ENCODE measurements at places on chromosomes 1 and 21.

GRCh38 chr1:17212487-17213121 is 7.7 kb downstream of the PADI1 start:
- DNase-seq: no peak

DNA sequence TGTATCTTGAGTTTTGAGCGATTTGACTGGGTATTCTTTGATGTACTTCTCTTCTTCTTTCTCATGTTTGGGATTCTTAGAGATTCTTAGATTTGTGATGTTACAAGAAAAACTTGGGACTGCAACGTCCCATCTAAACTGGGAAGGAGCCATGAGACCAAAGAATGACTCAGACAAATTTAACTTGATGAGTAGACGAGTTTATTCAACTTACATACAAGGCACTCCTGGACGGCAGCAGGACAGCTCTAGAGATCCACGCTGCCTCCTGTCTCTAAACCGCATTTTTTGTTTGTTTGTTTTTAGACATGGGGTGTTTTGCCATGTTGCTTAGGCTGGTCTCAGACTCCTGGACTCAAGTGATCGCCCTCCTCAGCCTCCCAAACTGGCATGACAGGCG is 137.1 kb downstream of the PIK3R3 start:
- no peak for DNase-seq

DNA sequence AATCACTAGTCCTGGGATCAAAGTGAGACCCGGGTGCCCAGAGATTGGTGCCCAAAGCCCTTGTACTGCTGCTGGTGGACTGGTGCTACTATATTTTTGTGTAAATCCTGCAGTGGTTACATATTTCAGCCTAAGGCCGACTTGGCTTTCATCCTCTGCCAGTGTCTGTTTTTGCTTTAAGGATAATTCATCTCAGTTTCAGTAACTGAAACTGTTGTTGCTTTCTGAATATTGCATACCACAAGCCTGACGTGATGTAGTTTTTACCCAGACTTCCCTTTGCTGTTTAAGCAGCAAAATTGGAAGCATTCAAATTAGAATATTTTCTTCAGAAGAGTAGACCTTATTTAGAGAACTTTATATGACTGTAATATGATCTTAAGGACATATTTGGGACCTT is 341.8 kb downstream of the RYR2 start:
- no peak for DNase-seq

DNA sequence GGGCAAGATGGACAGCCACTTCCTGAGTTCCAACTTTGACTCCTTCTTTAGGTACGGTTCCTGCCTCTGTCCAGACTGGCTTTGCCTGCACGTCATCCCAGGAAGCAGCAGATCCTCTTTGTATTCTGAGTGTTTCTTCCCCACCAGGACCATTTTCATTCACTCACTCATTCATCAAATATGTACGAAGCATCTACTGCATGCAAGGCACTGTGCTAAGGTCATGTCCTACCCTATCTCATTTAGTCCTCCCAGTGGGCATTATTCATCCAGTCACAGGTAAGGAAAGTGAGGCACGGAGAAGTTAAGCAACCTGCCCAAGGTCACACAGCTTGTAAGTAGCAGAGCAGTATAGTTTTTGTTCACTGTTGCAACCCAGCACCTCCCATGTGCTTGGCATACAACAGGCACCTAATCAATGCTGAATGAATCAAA is 13.9 kb downstream of the CRYBG2 start:
- DNase-seq: no peak

- peak; percentile 54 for DNase-seq
Observed at GRCh38 chr21:33268737-33269441, 2.7 kb downstream of the IL10RB start.

- no peak for DNase-seq
Observed at GRCh38 chr1:223794136-223794880, 51.4 kb downstream of the TP53BP2 start.
